RCC 7860 (cell line): ENCODE measurements at places on chromosomes 13 and 19.
A peak's percentile ranks its signal among the peaks of the same experiment; 100 is the strongest.

DNA sequence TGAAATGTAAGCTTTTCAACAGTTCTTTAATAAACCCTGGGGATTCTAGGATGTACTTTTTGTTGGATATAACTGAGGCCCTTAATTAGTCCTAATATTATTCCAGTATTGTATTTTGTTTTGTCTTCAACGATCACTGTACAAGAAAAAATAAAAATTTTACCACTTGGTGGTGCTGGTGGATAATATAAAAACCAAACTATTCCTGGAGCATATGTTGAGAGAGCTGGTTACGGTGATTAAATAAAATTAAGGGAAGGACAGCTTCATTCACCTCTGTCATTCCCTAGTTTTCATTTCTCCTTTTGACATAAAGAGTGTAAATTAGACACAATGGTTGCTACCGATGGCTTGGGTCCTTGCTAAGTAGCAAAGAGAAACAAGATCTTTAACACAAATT is 598.6 kb upstream of the PCDH20 start:
- no peak for DNase-seq

- no peak for DNase-seq
These were observed 1404.8 kb downstream of the SLITRK1 start for GRCh38 chr13:82477436-82477835.

- DNase-seq = peak; percentile 57
These were observed 26.5 kb downstream of the COMP start for GRCh38 chr19:18764591-18765051.

GRCh38 chr13:50887151-50887550 is 22.4 kb upstream of the RNASEH2B start:
- no peak for DNase-seq

- no peak for DNase-seq
These were observed 1253.0 kb downstream of the PCDH17 start for GRCh38 chr13:58884353-58885209.
